ENCODE measurements at places on chromosomes 2 and 18.

- no peak for DNase-seq
Measured at GRCh38 chr2:170019060-170019805, 158.7 kb upstream of the MYO3B start.

- DNase-seq = no peak
Measured at GRCh38 chr2:125745514-125745913, 910.4 kb upstream of the GYPC start.

GRCh38 chr18:42409005-42409404, 454.0 kb downstream of the PIK3C3 start:
- DNase-seq = no peak

DNA sequence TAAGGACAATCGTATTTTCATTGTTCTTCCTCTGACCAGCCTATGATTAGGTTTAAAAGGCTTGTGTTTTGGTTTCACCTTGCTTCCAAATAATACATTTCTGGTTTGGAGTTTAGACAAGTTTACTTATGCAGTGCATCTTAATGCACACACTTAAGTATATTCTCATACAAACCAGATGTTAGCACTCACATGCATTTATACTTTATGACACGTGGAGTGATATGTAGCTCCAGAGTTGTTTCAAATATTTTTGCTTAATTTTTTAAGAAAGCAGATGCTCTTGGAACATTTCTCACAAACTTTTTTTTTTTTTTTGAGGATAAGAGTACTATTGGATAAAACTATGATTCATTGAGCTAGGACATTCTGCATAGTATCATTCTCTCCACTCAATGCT, 109.9 kb downstream of the PDE1A start:
- DNase-seq = no peak

DNA sequence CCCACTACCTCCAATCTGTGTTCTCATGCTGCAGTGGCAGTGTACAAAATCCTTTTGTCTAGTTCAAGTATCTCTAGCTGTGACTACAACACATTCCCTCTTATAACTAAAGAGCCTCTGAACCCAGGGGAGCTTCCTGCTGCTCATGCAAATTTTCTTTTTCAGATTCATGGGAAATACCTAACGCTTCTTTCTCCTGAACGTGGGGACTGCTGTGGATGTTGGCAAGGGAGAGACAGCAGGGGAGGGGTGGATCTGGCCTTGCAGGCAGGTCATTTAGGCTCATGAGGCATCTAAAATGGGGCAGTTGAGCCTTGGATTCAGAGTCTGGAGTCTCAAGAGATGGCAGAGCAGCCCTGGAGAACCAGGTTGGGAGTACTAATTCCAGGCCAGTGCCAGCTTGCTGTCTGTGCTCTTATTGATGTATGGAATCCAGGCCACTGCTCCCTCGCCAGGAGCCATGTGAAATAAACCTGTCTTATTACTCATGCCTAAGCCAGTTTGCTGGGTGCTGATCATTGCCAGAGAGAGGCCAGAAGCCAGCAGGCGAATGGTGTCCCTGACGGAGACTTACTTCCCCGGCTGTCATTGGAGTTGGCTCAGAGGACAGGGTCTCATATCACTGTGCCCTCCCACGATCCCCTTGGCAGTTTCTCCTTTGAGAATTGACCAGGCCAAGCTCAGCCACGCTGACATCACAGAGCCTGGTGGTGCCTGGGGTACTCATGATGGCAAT, 29.2 kb upstream of the TNP1 start:
- no peak for DNase-seq

- no peak for DNase-seq
Measured at GRCh38 chr2:53994818-53995808, 24.3 kb upstream of the PSME4 start.

- no peak for DNase-seq
Measured at GRCh38 chr2:157259386-157259785, 1.9 kb downstream of the GALNT5 start.
